ENCODE measurements at places on chromosomes 1 and 21. TPM values are rescaled to one million over a fixed set of nuclear protein-coding genes. Genes with fewer than 3 reads are reported as not detected.

Gene FLG2
- not detected for total RNA-seq

Gene OR14I1
- total RNA-seq, result not detected

Gene KRTAP20-2
- total RNA-seq, result not detected

Gene FAM229A
- 11.4 TPM for total RNA-seq

Gene SLAMF1
- 54.0 TPM for total RNA-seq

Gene NIT1
- 39.0 TPM for total RNA-seq

Gene CD5L
- total RNA-seq, result not detected

Gene FAM110D
- not detected for total RNA-seq

Gene AKT3
- total RNA-seq, result 17.0 TPM

Gene C1orf94
- not detected for total RNA-seq

Gene PLK3
- 69.8 TPM for total RNA-seq

Gene SVBP
- 23.0 TPM for total RNA-seq

Gene LRRC53
- not detected for total RNA-seq
